ENCODE measurements at places on chromosomes 13 and 19. TPM values are rescaled to one million over a fixed set of nuclear protein-coding genes. Genes with fewer than 3 reads are reported as not detected.

- DNase-seq: peak; percentile 8
Observed at GRCh38 chr13:42214446-42214845, 57.5 kb upstream of the AKAP11 start.

DNA sequence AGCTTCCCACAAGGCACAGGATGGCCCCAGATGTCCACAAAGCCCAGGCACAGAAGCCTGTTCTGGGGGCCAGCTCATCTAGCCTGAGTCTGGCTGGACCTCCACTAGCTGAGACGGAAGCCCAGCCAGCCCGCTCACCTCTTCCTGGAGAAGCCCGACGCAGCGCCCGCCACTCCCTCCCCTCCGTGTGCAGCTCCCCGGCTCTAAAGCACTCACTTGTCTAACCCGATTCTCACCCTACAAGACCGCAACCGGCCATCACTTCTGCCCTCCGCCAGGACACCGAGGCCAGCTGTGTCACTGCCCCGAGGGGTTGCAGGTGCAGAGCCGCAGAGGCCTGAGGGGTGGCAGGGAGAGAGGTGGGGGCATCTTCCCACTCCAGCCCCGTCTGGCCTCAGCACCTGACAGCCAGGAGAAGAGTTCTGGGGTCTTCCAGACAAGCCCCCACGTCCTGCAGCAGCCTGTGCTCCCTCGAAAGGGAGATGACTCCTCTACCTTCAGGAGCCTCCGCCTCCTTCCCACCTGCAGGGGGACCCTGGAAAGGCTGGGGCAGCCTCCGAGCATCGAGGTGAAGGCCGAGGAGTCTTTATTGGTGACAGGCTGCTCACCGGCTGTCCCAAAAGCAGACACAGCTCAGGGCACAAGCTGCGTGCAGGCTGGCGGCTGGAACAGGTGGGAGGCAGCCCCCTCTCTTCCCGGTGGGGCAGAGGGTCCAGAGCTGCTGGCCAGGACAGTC lies 5.9 kb upstream of the DIRAS1 start:
- no peak for DNase-seq

DNA sequence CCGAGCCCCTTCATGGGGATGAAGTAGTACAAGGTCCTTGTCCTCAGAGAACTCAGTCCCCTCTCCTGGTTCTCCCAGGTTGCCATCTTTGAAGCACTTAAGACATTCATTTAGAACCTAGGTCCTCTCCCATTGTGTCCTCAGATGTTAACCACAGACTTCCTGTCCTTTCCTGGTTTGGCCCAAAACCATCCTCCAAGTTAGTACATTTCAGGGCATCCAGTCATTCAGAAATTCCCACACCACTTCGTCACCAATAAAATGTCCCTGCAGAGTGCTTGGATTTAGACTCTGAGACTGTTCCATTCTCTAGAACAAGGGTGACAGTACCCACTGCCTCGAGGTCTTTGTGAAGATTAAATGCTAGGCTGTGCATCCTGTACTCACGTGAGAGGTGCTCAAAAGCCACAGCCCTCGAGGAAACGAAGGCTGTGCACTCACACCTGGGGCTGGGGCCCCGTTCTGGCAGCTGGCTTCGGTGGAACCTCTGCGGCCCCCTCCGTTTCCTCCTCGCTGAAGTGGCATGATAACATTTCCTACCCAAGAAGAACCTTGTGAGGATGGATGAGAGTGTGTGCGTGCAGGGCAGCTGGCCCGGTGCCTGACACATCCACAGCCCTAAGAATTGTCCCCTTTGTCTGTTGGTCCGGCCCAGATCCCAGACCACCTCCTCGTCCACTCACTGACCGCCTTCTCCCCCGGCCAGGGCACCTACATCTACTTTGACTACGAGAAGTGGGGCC lies 4.7 kb downstream of the LENG1 start:
- no peak for DNase-seq

ZNF491 gene
- total RNA-seq: not detected

ANO8 gene
- 14.5 TPM for total RNA-seq
